NCI-H524 treated with DMSO at 0.1 percent for 48 hours (cell line): ENCODE measurements at places on chromosomes 2 and 18.

- no peak for DNase-seq
Measured at GRCh38 chr2:154588838-154589237, 109.7 kb upstream of the KCNJ3 start.

DNA sequence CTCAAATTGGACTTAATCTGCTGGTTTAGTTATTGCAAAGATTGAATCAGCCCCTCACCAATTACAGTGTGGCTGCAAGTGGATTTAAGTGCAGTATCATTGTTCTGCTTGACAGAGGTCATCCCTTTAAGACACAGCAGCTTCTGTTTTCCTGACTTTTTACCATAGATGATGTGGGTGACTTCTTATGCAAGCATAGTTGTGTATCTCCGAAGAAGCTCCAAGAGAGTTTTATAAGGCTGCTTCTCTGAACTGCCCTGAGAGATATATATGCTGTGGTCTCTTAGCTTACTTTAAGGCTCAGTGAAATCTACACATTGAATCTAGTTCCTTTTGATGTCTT lies 3.5 kb downstream of the TRIB2 start:
- no peak for DNase-seq

DNA sequence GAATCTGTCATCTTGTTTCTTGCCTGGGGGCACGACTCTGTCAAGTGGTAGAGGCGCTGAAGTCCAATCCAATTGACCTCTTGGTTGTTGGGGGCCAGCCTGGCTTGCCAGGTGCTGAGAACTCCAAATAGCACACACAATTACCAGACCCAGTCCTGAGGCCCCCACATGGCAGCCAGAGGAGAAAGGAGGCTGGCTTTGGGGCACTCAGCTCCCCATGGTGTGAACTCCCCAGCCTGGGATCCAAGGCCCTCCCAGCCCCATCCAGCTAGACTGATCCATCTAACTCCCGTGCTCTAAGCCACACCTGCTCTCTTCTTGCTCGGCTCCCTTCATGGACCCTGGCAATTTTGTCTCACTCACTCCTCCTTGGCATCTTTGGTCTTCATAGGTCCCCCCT lies 170.0 kb downstream of the CELF4 start:
- DNase-seq: no peak

- DNase-seq: no peak
Measured at GRCh38 chr2:147792966-147793617, 51.7 kb upstream of the ACVR2A start.

DNA sequence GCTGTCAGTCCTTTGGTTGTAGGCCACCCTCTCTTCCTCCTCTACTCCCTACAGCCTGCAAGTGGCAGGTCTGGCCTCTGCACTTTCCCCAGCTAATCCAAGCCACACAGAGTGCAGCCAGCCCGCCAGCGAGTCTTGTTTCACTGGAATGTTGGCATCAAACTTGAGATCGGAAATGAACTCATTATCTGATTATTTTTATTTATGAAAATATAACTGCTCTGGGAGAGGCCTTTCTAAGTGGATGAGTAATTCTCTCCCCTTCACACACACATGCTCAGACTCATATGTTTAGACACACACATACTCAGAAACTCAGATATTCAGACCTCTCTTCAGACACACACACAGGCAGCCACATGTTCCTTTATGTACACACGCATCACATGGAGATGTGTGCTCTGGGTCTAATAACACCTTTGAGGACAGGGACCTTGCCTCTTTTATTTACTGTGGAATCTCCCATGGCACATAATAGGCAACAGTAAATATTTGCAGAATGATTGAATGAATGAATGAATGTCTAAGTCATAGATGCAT lies 151.3 kb downstream of the ZFP36L2 start:
- DNase-seq: no peak

DNA sequence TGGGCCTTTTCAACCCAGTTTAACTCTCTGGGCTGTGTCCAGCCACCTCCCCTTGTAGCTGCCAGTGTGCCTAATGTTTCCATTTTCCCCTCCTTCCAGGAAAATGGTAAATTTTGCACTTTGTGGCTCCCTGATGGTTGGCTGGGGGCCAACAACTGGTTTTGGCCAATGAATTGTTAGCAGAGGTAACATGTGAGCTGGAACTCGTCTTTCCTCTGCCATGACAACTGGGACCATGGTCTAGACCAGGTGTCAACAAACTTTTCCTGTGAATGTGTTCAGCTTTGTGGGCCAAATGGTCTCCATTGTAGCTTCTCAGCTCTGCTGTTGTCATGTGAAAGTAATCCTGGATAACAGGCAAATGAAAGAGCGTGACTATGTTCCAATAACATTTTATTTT lies 87.2 kb downstream of the DDX1 start:
- DNase-seq: no peak

DNA sequence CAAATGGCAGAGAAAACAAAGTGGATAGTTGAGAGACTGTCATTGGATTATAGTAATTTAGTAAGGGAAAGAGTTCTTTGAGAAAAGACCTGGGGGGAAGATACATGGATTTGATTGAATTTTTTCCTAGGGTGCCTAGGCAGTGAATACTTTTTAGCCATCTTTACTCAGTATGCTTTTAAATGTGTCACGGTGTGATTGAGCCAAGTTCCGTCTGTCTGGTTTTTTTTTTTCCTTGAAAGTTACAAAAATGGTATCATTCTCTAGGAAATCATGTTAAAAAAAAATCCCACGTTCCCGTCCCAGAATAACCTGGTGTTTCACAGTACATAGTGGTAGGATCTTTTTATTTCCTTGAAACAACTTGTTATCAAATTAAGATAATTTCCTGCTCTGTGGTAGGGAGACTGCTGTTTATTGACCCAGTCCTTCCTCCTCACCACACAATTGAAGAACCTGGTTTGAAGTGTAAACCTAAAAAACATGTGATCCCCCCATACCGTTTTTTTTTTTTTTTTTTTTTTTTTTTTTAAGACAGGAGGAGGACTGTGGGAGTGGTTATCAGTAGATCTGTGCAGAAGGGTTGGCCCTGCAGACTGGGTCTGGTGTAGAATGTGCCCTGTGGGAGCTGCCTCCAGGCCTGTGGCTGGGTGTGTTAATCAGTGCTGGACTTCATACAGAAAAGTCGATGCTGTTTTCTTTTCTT lies 55.1 kb downstream of the DGKD start:
- no peak for DNase-seq

GRCh38 chr2:180133736-180134135 lies 126.6 kb upstream of the CWC22 start:
- no peak for DNase-seq

GRCh38 chr2:6920743-6921064 lies 3.5 kb downstream of the RNF144A start:
- no peak for DNase-seq

GRCh38 chr2:237380768-237381167 lies 33.2 kb downstream of the COL6A3 start:
- no peak for DNase-seq

DNA sequence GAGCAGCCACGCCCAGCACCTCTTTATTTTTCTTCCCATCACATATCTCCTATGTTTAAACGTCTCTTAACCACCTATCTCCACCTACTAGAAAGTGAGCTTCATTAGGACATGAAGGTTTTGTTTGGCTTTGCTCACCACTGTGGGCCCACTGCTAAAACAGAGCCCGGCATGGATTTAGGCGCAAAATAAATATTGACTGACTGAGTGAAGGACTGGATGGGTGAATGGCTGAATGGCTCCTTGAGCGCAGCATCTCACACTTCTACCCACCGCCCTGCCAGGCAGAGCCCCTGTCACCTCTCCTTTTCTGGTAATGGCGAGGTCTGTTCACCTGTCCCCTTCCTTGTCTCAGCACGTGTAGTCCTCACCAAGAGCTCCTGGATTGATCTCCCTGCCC lies 10.1 kb downstream of the CAPG start:
- DNase-seq: no peak

DNA sequence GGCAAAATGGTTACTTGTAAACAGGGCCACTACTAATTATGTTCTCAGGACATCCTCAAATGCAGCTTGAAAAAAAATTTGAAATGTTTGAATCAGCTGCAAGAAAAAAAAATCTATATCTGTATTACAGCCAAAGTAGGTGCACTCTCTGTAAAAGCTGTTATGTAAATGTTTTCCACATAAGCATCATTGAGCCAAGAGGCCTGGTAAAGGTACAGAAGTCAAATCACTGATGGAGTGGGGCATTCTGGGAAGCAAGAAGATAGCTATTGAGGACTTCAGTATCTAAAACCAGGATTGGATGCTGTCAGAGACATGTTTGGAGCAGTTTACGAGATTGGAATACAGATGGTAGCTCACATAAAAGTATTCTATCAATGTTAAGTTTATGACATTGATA lies 80.3 kb downstream of the MAPRE2 start:
- no peak for DNase-seq

DNA sequence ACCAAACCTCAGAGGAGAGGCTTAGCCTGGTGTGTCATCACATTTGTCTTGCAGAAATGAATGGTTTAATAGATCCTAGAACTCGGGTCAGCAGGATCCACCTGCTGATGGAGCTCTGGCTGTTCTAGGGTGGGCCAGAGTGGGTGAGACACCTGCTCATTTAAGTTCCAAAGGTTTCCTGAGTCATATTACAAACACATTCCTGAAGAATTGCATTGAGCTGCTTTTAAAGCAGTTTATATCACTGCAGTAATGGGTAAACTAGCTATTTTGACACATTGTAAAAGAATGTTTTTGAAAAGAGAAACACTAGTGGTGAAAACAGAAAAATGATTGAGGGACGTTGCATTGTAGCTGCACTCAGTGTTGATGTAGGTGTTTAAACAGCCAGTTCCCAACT lies 175.3 kb upstream of the TCF4 start:
- DNase-seq: no peak

GRCh38 chr2:38485734-38486133 lies 108.7 kb upstream of the ATL2 start:
- DNase-seq: no peak

GRCh38 chr2:76752506-76752905 lies 769.7 kb downstream of the LRRTM4 start:
- no peak for DNase-seq

DNA sequence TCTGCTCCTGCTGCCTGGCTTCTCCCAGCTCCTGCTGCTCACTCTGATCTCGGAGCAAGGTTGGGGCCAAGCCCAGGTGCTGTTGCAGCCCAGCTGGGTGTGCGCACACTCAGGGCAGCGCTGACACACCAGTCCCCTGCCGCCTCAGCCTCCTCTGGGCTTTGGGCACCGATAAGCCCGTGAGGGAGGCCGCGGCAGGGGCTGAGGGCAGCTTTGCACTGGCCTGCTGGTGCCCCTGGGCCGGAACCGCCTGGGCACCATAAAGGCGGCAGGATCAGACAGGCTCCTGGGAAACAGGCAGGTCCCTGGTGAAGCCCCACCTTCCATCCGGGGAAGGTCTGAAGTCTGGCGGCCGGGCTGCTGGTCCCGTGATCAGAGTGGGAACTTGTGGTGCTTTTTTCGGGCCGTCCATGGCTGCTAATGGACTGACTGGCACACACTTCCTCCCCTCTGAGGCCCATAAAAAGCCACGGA lies 14.1 kb upstream of the EML6 start:
- no peak for DNase-seq

GRCh38 chr2:118987886-118988285 lies 45.9 kb downstream of the MARCO start:
- no peak for DNase-seq

GRCh38 chr2:169105476-169105875 lies 36.1 kb downstream of the DHRS9 start:
- DNase-seq: no peak

GRCh38 chr2:120020554-120020953 lies 7.7 kb downstream of the EPB41L5 start:
- no peak for DNase-seq

- no peak for DNase-seq
Measured at GRCh38 chr2:25274868-25275574, 66.7 kb downstream of the DNMT3A start.

GRCh38 chr2:200687922-200688920 lies 102.4 kb downstream of the AOX1 start:
- DNase-seq: no peak

- DNase-seq: no peak
Measured at GRCh38 chr2:76296438-76296837, 585.7 kb upstream of the GCFC2 start.

GRCh38 chr2:145800151-145801091 lies 1280.5 kb upstream of the ZEB2 start:
- DNase-seq: no peak

DNA sequence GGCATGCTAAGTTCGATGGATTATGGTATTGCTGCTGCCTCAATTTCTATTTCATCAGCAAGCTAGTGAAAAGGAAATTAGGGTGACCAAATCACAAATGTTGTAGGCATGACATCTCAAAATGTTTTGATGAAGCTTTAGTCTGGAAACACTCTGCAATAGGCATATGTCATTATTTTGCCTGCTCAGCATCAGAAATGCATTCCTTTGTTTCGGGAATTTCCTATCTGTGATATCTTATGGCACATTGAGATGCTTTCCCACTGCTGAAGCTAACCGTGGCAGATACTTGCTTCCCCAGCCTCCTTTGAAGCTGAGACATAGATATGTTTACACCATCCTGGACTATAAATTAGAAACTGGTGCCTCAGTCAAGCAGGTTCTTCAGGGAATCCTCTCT lies 119.7 kb downstream of the CDC42EP3 start:
- no peak for DNase-seq

DNA sequence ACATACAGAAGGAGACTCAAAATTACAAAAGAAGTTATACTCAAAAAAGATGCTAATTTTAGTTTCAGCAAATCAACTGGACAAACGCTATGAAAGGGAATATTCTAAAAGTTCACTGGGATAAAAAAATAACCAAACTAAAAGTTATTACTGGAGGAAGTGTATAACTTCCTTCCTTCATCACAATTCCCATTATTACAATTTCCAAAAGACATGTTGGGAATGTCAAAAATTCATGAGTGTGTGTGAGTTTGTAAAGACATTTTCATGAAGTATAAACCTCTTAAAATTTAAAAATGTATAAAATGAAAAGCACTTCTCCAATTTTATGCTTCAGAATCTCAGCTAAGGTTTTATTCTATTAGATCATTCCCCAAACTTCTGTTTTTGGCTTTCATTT lies 67.8 kb downstream of the MERTK start:
- DNase-seq: no peak

DNA sequence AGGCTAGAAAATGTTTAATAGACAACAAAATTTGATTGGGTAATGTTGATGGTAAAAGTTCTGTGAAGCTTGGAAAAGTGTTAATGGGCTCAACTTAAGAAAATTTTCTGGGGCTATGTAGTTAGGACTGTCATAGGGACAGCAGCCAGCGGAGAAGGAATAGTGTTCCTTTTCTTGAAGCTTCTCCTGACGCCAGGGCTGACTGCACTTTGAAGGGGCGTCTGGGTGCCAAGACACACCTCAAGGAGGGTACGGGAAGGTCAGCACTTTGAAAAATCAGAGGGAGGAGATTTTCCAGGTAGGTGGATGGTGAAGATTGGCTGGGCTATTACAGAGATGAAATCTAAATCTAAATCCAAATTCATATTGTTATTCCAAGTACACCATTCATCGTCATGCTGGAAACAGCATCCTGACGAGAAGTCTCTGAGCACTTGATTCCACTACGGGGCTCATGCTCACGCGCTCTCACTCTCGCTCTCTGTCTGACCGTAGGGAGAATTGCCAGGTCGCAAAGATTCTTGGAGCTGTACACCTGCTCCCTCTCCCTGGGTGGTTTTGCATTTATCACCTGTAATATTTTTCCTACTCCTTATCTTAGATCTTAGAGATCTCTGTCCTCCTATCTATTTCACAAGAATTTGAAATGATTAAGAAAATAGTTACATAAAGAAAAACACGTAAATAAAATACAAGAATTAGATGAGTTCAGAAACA lies 91.0 kb downstream of the ITGB1BP1 start:
- DNase-seq: no peak
